ENCODE measurements at places on chromosomes 2 and 18.

GRCh38 chr18:63213936-63214671 lies 105.5 kb downstream of the BCL2 start:
- DNase-seq: no peak

GRCh38 chr2:229300371-229300770 lies 29.3 kb upstream of the PID1 start:
- DNase-seq: no peak

- no peak for DNase-seq
Observed at GRCh38 chr18:69689121-69689759, 258.4 kb downstream of the CD226 start.

DNA sequence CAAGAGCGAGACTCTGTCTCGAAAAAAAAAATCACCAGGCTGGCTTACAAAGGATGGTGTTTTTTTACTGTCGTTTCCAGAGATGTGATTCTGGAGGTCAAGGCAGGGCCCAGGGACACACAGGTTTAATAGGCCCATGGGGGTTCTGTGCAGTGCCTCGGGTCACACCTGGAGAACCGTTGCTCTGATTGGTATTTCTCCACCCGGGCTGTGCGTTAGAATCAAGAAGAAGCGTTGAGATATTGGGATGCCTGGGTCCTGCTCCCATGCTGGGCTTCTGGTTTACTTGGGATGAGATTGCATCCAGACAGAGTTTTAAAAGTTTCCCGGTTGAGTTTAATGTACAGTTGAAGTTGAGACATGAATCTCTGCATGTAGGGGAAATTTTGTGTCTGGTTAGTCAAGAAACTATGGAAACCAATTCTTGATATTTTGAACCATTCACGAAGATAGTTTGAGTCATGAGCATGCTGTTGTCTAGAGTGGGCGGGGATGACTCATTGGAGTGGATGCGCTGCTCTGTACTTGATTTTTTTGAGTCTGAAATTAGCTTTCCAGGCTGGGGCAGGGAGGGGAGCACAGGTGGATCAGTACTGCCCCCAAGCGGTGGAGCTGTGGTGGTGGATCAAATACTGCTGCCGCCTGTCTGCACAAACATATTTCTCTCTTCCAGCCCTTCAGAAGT lies 50.1 kb downstream of the GREB1 start:
- DNase-seq: peak; percentile 76

DNA sequence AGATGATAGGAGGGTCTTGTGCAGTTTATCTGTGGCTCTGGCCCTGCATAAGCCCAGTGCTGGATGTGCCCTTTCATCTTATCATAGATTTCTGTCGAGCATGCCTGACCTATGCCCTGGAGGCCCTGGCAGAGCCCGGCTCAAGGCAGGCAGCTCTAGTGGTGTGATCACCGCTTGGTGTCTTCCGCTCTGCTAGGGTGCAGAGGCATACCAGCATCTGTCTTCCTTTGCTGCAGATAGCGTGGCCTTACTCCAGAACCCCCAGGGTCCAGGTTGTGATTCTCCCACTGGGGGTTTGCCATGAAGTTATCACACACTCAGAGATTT lies 13.7 kb upstream of the TRAF3IP1 start:
- DNase-seq: no peak

- DNase-seq: no peak
Observed at GRCh38 chr2:101496279-101496678, 21.4 kb upstream of the RFX8 start.

DNA sequence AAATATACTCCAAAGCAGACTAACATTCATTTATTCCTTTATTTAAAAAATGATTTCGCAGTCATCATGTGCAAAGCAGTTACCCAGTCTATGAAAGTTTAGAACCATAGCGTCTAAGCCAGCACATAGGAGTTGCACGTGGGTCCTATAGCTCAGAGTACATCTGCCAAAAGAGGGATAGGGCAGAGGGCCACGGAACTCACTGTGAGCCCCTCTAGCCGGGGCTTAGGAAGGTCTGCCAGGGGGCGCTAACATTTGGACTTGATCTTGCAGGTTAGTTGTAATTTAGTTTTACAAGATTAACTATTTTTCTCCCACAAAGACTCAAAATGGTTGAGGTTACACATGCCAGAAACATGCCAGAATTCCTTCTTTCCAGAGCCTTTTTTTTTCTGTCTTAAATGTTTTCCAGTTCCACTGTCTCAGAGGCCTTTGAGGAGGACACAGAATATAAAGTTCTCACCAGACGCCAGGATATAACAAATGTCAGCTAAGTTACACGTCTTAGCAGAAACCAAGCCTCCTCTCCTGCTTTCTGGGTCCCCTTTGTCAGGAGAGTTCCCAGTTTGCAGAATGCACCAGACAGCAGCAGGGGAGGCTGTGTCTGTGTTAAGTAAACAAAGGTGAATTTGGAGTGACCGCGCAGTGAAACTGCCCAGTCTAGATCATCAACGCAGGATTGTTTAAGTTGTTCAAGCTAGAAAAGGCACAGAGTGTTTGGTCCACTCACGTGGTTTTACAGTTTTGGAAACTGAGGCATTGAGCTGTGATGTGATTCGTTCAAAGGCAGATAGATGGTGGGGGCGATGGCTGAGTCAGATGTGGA lies 292.0 kb downstream of the PRKCE start:
- peak; percentile 53 for DNase-seq

DNA sequence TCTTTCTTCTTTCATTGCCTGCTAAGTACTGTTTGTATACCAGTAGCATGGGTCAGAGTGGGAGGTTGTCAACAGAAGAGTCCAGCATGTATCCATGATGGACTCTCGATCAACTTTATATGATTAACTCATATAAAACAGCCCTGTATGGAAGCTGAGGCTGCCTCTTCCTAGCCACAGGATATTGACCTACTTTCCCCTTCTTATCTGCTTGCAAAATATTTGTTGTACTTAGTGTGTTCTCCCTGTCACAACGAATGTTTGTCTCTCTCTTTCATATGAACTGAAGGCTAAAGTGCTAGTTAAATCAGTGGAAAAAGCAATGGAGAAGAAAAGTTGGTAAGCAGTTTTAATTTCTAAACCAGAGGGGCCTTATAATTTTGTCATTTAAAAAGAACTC lies 17.8 kb downstream of the MYO1B start:
- DNase-seq: no peak

DNA sequence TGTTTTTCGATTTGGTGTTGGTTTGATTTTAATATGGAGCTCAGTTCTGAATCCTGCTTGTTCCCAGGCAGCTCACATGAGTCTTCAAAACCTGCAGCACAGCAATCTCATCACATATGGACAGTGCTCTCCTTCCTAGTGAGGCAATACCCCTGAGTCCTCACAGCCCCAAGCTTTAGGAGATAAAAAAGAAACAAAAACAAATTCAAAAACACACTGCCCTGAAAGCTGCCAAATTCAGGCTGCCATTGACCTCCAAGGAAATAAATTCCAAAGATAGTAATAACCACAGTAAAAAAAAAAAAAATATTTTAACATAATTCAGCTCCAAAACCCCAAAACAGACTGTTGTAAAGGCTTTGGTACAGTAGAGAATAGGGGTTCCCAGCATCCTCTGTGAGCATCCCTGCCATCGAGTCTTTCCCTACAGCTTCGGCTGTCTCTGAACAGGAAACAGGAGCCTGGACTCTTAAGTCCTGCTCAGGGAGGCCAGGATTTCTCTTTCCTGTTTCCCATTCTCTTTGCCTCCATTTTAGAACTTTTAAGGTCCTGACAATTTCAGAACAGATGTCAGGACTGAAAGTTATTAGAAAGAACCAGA lies 14.7 kb upstream of the SP3 start:
- no peak for DNase-seq
